Stimulated activated CD8-positive, alpha-beta memory T cell treated with anti-CD3 and anti-CD28 coated beads, Interleukin-2, amount 100 ng/mL, for 1 hour (primary cell): ENCODE measurements at places on chromosomes 1 and 21.

DNA sequence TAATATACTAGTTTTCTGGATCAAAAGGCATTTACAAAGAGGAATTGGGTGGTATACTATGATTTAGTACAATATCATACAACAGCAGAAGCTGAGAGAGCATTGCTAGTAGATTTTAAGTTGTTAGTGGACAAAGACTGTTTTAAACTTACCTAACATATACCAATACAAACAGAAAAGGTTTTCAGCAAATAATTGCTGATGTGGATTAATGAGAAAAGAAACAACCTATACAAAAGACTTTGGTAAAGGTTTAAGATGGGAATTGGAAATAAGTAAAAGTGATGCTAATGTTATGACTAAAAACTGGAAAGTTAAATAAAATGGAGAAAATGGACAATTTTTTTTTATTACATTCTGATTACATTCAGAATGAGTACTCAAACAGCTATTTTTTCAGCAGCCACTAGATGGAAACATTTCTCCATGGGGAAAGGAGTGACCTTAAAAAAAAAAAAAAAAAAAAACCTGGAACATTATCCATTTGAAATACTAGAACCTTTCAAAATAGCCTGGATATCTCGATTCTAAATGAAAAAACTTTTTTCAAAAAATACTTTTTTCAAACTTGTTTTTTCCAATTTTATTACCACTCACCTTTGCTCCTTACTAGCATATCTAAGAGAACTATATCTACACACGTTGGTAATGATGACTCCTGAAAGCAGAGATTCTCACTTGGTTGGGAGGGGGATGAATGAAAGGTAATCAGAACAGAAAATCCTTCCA, 55.4 kb downstream of the EPRS1 start:
- no peak for DNase-seq

GRCh38 chr1:42259739-42260064, 75.3 kb downstream of the FOXJ3 start:
- no peak for DNase-seq

- no peak for DNase-seq
Measured at GRCh38 chr1:245874942-245875580, 632.0 kb downstream of the SMYD3 start.

- DNase-seq: no peak
Measured at GRCh38 chr1:173744651-173745050, 29.9 kb downstream of the KLHL20 start.

DNA sequence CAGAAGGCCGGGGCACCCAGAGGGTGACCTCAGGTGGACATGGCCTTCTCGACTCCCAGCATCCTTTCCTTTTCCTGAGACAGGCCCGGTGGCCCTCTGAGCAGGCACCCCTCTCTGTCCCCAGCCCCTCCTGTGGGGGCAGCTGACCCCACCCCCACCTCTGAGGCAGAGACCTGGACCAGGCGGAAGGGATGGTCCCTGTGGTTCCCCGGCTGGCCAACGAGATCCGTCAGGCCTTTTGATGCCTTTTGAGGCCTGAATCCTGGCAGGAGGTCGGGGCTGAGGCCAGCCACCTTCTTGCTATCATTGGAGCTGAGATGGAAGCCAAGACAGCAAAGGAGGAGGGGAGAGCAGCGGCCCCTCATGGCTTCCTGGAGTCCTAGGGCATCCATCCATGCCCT, 50.2 kb upstream of the ACTRT2 start:
- DNase-seq: no peak

DNA sequence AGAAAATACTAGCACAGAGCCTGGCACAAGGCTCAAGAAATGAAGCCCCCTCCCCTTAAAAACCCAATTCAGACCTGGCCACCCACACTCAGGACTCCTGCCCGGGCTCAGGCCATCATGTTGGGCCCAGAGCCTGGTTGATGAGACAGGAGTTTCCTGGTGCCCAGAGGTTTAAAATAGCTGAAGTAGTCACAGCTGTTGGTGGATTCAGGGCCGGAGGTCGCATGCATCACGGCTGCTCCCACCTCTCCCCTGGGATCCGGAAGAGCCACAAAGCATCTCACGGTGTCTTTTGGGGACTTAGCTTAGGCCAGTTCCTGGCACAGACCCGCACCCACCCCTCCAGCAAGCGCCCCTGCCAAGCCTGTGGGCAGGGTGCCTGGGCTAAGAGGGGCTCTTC, 2.6 kb upstream of the PADI2 start:
- DNase-seq: no peak

DNA sequence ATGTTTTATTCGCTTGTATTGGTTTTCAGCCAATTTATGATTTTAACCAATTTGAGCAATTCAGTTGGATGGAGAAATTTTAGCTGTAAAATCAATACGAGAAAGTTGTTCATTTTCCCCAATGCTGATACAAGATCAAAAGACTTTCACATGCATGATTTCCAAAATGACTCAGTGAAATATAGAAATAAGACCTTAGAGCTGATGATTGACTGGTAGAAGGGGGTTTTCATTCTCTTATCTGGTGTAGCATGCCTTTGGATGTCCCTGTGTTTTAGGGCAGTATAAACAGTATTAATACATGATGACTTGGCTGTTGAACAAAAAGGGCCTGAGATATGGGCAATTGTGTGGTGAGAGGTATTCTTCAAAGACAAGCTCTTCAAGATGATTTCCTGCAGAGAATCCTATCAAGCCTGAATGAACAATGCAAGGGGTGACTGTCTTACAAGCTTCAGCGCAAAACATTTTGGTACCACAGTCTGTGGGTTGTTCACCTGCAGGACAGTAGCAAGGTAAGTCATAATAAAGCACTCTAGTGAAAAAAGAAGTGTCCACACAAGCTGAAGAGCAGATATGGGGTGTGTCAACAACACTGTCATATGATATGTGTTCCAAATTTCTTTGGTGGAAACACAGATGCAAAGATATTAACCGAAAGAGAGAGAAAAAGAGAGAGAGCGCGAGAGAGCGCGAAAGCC, 156.2 kb downstream of the TNFSF18 start:
- DNase-seq: no peak

DNA sequence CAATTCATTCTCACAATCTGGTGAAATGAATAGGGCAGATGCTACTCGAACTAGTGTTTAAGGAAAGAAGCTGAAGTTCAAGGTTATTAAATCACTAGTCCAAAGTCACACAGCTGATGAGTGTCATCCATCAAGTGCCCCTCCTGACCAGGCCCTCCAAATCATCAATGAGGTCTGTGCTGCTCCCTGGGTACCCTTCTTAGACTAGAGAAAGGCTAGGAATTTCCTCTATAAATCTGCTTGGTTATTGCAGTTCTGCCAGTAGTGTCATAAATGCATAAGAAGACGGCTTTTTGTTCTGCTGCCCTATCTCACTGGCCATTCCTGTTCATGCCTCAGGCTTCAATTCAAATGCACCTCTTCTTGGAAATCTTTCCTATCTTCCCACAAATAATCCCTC, 5.5 kb upstream of the KRTAP21-1 start:
- no peak for DNase-seq

GRCh38 chr1:66371233-66372005, 162.5 kb upstream of the SGIP1 start:
- DNase-seq: no peak

GRCh38 chr21:42124826-42125570, 53.9 kb downstream of the UMODL1 start:
- no peak for DNase-seq

GRCh38 chr1:208289716-208290115, 45.5 kb upstream of the PLXNA2 start:
- no peak for DNase-seq

GRCh38 chr1:234957330-234958065, 171.1 kb downstream of the TOMM20 start:
- DNase-seq: no peak

GRCh38 chr1:48051466-48052126, 54.4 kb upstream of the TRABD2B start:
- no peak for DNase-seq

GRCh38 chr1:6099787-6100765, 54.4 kb downstream of the KCNAB2 start:
- DNase-seq: no peak

DNA sequence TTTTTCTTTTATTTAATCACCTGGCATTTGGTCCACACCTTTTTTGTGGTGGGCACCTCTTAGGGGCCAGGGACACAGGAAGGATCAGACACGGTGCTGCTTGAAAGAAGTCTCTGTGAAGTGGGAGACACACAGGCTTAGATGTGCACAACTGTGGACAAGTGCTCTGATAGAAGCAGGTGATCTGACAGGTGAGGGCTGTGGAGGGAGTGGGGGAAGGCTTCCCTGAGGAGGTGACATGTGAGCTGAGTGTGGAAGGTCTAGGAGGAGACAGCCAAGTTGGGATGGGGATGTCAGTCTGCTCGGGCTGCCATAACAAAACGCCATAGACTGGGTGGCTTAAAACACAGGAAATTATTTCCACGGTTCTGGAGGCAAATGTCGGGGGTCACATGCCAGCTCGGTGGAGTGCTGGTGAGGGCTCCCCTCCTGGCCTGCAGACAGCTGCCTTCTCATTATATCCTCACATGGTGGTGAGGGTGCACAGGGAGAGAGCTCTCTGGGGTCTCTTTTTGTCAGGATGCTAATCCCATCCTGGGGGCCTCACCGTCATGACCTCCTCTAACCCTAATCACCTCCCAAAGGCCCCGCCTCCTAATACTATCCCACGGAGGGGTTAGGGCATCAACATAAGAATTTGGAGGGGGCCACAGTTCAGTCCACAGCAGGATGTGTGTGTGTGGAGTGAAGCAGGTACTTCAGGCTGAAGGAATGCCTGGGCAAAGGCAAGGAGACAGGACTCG, 5.2 kb upstream of the KIAA1614 start:
- DNase-seq: no peak

- no peak for DNase-seq
Measured at GRCh38 chr1:231606712-231607111, 19.9 kb upstream of the DISC1 start.

DNA sequence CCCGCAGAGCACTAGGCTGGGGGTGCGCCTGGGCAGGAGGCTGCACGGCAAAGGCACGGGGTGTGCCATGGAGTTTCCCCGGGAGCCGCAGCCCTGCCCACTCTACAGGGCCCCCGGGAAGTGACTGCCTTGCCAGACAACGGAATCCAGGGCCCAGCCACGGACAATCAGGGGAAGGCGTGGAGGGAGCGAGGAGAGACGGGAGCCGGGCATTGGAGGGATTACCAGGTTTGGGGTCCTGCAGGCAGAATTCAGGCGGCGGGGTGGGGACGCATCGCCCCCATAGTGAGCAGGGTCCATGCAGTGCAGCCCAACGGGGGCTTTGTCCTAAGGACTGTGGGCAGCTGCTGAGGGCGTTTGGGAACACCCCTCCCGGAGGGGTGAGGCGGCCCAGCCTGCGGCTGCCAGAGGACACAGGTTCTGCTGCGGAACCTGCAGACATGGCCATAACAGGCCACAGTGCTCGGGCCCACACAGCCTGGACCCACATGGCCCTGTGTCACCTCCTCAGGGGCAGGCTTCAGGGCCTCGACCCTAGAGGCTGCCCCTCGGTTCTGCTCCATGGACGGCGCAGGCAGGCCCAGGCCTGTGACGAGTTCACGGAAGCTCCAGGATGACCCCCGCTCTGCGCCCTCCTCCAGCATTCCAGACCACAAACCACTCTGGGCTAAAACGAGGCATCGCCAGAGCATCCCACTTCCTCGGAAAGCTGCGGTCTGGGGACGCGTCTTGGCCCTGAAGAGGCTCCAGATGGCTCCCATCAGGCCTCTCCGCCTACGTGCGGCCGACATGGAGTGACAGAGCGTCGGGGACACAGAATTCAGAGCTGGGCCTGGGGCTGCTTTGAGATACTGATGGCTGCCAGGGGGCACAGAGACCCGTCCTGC, 54.5 kb downstream of the COL6A1 start:
- no peak for DNase-seq

- no peak for DNase-seq
Measured at GRCh38 chr1:71908303-71908702, 374.0 kb downstream of the NEGR1 start.

DNA sequence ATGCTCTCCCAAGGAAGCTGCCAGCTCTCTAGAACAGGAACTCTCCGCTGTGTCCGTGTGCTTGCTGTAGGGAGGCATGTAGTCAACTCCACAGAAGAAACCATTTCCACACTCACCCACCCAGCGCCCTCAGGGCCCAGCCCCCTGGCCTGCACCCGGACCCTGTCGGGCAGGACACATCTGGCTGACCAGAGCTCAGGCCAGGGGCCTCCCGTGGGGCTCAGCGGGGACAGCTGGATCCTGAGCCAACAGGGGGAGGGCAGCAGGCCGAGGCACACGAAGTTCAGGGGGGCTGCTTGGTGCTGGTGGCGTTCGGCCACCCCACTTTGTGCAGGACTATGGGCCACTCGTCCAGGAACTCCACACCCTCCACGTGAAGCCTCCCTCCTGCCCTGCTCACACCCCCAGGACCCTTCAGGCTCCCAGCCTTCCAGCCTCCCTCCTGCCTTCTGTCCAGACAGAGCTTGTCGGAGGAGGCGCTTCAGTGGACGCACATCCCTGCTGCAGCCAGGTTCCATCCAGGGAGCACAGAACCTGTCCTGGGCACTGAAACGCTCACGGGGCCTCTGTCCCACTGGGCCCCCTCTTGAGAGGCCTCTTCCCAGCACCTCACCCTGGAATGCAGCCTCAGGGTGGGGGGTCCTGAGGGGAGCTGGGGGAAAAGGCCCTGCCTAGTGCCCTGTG, 15.0 kb upstream of the FAAP20 start:
- DNase-seq: no peak

GRCh38 chr21:46317710-46318463, 5.8 kb downstream of the C21orf58 start:
- DNase-seq: no peak

GRCh38 chr1:116345843-116346242, 27.2 kb upstream of the ATP1A1 start:
- peak; percentile 11 for DNase-seq

- DNase-seq: peak; percentile 52
Measured at GRCh38 chr1:44786138-44786840, 1.7 kb downstream of the BEST4 start.

- no peak for DNase-seq
Measured at GRCh38 chr21:32299695-32300094, 1.0 kb downstream of the MRAP start.

- no peak for DNase-seq
Measured at GRCh38 chr1:157004806-157005205, 40.7 kb downstream of the ARHGEF11 start.

GRCh38 chr1:33762109-33762830, 101.6 kb upstream of the HMGB4 start:
- DNase-seq: no peak

- DNase-seq: no peak
Measured at GRCh38 chr1:89581859-89582258, 51.1 kb upstream of the LRRC8C start.
